ENCODE measurements at places on chromosomes 7 and 10.

GRCh38 chr10:126006906-126007305 is 110.5 kb downstream of the FANK1 start:
- DNase-seq, result no peak

DNA sequence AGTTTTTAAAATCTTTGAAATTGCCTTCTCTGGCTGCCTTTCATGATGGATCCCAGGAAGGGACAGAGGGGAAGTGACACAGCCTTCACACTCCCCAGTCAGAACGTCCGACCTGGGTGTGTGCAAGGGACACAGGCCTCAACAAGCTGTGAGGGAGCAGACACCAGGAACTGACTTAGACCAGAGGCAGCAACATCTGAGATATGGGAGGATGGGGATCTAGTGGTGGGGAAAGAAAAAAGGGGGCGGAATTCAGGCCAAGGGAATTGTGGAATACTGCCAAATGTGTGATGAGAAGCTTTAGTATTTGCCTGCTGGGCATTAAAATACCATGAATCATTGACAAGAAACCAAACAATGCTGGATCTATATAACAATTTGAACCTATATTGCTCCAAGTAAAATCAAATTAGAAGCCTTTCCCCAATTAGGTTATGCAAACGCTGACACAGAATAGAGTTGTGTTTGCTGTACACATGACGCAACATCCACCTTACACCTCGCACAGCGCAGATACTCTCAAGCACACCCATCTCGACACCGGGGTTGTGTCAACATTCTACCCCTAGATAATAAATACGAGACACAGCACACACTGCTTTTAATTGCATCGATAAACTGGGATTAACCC is 17.2 kb upstream of the MNX1 start:
- no peak for DNase-seq

GRCh38 chr10:114879541-114880158 is 58.1 kb downstream of the FHIP2A start:
- no peak for DNase-seq

GRCh38 chr10:98244141-98244540 is 23.9 kb downstream of the LOXL4 start:
- no peak for DNase-seq

DNA sequence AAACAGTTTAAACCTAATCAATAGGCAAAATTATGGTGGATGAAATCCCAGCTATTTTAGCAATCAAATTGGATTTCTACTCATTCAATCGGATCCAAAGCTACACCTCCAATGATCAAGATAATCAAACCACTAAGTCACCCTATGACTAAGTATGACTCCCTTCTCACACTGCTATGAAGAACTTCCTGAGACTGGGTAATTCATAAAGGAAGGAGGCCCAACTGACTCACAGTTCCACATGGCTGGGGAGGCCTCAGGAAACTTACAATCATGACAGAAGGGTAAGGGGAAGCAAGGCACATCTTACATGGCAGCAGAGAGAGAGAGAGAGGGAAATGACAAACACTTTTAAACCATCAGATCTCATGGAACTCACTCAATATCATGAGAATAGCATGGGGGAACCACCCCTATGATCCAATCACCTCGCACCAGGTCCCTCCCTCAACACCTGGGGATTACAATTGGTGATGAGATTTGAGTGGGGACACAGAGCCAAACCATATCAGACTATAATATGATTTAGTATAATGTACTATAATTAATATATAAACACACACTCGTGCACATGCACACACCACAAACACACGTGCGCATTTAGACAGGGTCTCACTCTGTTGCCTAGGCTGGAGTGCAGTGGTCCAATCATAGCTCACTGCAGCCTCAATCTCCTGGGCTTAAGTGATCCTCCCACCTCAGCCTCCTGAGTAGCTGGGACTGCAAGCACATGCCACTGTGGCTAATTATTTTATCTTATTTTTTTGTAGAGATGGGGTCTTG is 213.6 kb upstream of the FOXK1 start:
- no peak for DNase-seq

DNA sequence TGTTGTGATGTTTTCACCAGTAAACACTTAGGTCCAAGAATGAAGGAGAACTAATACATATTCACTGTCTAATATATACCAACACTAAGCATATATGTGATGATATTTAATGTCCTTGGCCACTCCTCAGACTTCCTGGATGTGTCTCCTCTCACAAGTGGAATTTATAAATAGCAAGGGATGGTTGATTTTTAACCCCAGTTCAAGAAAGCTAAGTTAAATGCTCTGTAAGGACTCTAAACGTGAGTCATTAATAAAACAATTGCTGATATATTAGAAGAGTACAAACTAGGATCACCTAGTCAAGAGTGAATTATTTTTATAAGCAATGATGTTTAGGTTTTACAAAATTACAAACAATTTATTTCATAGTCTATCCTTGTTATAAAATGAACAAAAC is 355.9 kb upstream of the TMEM229A start:
- no peak for DNase-seq

DNA sequence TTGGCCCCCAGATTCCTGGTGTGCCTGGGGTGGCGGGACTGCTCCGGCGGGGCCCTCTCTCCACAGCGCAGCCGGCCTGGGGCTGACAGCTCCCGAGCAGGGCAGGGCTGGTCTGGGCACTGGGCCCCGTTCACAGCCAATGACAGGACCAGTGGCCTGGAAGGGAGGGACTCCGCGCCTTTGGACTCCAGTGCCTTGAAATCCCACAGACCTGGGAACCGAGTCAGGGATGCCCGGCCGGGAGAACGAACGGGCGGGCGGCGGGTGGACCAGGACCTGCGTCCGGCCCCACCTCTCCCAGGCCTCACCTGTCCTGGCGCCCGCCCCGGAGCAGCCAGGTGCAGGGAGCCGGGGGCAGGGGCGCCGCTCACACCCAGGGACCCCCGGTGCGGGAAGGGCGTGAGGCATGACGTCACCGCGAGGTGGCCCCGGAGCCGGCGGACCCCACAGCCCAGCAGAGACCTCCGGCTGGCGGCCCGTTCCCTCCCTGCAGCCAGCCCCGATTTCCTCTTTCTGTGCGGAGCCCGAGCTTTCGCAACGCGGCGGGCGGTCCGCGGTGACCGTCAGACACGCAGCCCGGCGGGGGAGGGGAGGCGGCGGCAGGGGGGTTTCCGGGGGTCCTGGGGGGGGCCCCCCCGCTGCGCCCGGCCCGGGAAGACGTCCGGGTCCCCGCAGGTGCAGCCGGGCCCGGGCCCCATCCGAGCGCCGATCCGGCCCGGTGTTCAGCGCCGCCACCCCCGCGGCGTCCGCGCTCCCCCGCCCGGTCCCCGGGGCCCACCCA is 743 bp downstream of the ADAP1 start:
- DNase-seq, result peak; percentile 58

- DNase-seq, result no peak
Observed at GRCh38 chr7:100204454-100204853, 15.3 kb upstream of the PVRIG start.

DNA sequence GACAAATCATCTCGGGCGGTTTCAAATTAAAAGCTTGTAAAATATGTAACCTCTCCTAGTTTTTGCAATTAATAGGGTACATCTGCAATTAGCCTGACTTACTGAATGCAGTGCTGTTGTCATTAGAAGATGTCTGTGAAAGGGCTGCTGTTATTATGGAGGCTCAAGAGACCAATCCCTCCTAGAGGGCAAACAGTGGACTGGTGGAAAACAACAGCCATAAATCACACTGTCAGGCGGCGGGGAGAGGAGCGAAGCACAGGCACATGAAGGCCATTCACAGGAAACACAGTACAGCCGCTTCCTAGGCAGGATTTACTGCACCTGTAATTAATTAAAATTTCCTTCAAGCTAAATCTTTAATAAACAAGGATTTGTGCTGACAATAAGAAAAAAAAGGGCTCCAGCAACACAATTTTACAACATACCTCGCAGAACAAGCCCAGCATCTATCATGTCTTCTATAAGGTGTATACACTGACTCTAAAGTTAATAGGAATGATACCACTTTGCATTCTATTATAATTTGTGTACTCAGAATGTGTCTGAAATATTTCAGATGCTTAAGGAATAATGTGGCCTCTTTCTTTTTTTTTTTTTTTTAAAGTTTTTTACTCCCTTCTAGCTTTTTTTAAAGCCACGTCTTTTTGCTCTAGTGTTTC is 50.7 kb downstream of the ERCC6 start:
- DNase-seq, result peak; percentile 11

DNA sequence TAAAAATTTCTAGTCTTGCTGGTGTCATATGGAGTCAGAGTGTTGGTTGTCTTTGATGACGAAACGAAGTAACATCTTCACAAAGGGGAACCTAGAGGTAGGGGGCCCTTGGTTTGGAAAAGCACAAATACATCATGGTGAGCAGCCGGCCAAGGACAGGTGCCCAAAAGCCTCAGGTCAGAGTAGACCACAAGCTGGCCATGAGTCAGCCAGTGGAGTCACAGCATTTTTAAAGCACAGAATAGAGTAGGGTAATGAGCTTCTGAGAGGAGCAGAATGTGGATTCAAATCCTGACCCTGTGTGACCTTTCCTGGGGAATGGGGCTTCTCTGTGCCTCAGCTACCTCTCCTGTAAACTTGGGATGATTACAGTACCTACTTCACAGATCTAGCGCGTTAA is 5.3 kb downstream of the CAMK2B start:
- no peak for DNase-seq

GRCh38 chr10:132243626-132244025 is 56.9 kb downstream of the DPYSL4 start:
- DNase-seq, result no peak

- peak; percentile 70 for DNase-seq
Observed at GRCh38 chr7:32680259-32681173, 185.2 kb downstream of the AVL9 start.

- no peak for DNase-seq
Observed at GRCh38 chr10:101850749-101851148, 7.1 kb upstream of the KCNIP2 start.

GRCh38 chr7:157690058-157690832 is 353.4 kb downstream of the DNAJB6 start:
- no peak for DNase-seq

GRCh38 chr7:2732388-2732787 is 44.4 kb downstream of the AMZ1 start:
- no peak for DNase-seq

- DNase-seq, result peak; percentile 52
Observed at GRCh38 chr10:4061441-4061951, 276.5 kb upstream of the KLF6 start.

Measured in AG10803 (cell line).